Stimulated activated CD4-positive, alpha-beta T cell treated with anti-CD3 and anti-CD28 coated beads, Interleukin-12 subunit alpha, Interleukin-12 subunit beta, amount 100 ng/mL, for 4 hours (primary cell): ENCODE measurements at places on chromosomes 4 and X.

GRCh38 chr4:124486423-124486822, 226.1 kb downstream of the ANKRD50 start:
- no peak for DNase-seq

DNA sequence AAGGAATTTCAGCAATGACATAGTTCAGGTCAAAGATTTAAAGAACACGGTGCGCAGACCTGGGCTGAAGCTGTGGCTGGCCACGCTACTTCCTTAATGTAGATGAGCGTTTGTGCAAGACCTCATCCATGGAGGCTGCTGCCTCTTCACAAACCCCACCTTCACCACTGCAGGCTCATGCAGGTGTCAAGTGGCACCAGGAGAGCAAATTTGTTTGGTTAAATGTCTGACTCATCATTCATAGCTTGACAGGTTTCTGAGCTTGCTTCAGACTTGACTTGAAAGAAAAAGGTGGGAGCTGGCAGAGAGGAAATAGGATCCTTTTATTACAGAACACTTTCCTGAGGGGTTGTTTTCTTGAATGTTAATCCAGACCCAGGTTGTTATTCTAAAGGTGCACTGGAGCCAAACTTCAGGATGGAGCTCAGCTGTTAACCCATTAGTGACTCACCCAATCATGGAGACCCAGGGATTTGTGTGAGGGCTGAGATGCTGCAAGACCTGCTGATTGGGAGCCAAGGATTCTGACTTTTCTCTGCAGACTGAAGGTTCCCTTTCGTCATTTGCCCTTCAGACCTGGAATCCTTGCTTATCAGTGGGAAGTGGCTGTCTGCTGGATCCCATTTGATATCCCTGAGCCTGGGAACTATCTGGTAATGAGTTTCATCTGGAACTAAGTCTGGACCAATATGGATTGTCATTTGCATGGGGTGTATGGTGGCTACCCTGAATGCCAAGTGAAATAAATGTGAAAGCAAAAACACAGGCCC, 315.3 kb downstream of the PTTG2 start:
- no peak for DNase-seq

DNA sequence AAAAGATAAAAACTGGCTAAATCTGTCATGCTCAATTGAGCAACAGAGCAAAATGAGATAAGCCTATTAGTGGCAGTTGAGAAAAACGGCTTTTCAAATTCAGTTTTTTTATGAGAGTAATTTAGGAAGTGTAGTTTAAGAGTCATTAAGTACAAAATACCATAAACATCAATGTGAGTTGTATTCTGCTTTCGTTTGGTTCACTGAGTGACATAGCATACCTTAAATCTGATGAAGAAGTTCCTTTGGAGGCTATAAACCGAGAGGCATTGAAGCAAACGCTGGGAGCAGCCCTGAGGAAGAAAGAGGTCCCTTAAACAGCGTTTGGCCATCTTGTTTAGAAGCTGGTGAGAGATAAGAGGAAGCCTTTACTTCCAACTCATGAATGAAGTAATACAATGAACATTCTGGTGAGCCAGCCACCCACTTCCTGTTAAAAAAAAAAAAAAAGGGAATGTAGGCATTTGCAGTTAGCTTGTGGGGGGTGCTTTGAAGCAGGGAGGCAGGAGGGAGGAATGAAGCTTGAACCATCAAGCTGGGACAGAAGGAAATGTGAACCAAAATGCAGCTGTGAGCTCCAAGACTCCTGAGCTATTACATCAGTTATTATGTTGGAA, 132.3 kb downstream of the ZNF330 start:
- DNase-seq = no peak

- DNase-seq = no peak
Observed at GRCh38 chr4:74618166-74618565, 173.2 kb downstream of the AREG start.

DNA sequence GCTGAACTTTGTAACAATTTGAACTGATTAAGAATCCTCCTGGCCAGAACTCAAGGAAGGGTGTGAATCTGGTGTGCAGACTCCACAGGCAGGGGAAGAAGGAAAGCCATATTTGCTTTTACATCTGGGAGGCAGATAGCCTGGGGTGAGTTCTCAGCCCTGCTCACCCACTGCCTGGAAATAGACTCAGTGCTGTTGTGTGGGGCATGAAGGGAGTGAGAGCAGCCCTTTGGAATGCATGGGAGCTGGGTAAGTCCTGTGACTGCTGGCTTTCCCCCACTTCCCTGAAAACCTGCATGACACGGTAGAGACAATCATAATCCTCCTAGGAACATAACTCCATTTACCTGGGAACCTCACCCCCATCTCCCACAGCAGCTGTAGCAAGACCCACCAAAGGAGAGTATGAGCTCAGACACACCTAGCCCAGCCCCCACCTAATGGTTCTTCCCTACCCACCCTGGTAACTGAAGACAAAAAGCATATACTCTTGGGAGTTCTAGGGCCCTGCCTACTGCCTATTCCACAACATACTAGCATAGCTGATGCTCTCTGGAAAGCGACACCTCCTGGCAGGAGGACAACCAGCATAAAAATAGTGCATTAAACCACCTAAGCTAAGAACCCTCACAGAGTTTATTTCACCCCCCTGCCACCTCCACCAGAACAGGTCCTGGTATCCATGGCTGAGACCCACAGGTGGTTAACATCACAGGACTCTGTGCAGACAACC, 59.3 kb upstream of the UBQLN2 start:
- no peak for DNase-seq

DNA sequence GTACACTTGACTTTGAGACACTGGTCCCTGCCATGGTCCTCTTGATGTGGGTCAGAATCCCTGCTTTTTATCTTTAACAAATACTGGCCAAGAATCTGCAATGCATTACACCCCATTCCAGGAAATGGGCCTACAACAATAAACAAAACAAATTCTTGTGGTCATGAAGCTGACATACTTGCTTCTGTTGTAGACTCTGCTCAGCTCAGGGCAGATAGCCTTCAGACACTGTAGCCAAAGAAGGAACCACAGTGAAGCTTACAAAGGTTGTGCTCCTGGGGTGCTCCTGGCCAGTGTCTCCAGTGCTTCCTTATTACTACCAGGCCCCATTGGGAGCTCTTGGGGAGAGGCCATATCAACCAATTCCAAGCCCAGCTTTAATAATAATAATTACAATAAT, 21.8 kb downstream of the KIAA1210 start:
- no peak for DNase-seq

DNA sequence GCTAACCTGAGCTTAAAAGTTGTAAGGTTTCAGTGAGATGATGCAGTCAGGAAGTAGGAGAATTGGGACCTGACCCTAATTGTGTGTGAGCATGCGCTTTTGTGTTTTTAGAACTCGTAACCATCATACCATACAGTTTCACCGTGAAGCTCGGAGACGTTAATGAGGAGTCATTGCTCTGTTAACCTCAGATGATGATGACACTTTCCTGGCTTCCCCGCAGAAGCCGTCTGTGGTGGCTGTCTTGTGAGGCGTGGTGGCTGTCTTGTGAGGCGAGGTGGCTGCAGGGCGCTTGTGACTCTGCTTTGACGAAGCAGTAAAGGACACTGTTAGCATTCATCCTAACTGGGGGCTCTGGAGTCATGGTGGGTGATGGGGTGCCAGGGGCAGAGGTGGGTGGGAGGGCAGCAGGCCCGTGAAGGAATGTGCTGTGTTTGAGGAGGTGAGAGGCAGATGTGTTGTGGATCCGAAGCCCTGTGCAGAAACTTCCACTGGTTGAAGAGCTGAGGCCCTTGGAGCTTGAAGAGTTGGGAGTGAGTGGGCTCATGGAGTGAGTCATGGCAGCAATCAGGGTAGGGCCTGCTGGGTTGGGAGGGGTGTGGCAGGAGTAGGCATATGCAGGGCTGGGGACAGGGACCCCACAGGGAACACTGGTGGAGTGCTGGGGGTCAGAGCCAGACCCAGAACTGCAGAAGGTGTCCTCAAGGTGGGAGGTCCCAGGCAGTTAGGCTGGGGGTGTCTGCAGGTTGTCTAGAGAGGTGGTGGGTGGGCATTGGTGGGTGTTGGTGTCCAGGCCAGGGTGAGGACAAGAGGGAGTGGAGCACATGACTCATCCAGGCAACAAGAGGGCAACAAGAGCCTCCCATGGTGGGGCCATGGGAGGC, 57.4 kb downstream of the NSD2 start:
- DNase-seq = no peak

DNA sequence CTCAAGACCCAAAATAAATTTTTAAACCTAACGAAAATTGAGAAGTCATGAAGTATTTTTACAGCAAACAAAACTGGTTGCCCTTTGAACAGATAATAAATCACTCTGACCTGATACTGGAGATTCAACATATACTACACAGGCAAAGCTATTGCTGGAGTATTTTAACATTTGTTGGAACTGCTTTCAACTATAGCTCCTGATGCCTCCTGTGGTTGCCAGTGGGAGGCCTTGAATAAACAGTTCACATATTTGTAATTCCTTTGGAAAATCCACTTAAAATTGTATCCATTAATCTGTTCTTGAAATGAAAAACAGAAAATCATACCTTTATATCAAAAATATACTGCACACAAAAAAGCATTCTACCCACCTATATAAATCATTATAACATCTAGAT, 605.1 kb downstream of the KCTD8 start:
- DNase-seq = no peak

GRCh38 chrX:140765043-140765784, 55.7 kb downstream of the LINC00632 start:
- no peak for DNase-seq

DNA sequence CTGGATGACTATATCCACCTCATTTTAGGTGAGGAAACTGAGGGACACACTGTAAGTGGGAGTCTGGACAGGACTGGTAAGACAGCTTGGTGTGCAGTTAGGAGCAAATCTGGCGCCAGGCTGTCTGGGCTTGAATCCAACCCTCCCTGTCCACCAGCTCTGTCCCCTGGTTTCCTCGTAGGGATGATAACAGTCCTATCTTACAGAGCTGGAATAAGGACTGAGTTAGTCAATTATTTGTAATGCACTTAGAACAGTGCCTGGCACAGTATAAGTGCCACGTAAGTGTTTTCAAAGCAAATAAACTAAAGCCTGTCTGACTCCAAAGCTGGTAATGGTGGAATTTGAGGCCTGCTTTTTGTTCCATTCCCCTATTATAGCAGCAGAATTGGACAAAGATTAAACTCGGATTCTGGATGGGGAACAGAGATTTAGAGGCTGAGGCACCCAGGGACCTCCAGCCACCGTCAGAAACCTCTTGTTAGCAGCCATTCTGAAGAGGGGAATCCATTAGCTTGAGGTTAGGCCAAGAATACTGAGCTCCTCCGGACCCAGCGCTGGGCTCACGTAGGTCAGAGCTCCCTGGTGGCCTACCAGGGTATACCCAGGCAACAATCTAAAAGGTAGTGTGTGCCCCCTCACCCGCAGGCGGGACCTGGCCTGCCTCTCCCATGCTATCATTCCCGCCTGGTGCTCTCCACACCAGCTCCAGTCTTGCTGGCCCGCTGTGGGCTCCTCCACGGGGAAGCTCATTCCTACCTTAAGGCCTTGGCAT, 102.1 kb downstream of the UCHL1 start:
- DNase-seq = no peak

DNA sequence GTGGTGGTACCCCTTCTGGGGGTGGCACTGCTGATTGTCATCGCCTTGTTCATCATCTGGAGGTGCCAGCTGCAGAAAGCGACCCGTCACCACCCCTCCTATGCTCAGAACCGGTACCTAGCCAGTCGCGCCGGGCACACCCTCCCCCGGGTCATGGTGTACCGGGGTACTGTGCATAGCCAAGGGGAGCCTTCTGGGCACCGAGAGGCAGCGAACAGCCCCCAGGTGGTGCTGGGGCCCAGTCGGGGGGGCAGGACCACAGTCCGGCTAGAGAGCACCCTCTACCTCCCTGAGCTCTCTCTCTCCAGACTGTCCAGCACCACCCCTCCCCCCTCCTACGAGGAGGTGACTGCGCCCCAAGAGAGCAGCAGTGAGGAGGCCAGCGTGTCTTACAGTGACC, 5.3 kb downstream of the PRRG3 start:
- DNase-seq = no peak

DNA sequence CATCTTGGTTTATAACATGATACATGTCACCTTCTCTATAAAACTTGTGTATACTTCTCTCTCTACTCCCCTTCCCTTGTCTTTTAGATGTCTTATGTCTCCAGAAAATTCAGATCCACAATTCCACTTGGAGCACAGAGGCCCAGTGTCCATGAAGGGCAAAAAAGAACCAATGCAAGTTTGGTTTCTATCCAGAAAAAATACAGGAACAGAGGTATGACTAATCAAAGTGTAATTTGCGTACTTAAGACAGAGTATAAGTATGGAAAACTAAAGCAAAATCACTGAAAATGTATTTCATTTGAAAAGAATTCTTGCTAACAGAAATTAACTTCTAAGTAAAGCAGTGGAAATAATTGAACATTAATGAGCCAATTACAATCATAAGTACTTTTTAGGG, 46.2 kb downstream of the GUCY1B1 start:
- no peak for DNase-seq

DNA sequence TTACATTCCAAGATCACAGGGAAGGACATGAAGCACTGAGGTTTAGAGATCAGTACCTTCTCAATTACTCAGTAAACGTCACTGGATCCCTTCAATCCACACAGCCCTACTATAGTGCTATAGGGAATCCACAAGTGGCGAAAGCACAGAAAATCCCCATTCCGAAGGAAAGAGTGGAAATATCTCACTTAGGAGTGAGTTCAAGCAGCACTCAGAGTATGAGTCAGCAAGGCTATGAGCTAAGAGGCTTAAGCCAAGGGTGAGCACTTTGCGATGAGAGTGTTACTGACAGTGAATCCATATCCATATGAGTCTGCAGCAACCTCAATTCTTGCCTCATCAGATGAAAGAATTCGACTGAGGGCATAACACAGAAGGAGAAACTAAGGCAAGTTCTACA, 165.1 kb downstream of the VSIG4 start:
- DNase-seq = no peak

- no peak for DNase-seq
Observed at GRCh38 chrX:144801786-144802185, 445.5 kb upstream of the SPANXN1 start.

DNA sequence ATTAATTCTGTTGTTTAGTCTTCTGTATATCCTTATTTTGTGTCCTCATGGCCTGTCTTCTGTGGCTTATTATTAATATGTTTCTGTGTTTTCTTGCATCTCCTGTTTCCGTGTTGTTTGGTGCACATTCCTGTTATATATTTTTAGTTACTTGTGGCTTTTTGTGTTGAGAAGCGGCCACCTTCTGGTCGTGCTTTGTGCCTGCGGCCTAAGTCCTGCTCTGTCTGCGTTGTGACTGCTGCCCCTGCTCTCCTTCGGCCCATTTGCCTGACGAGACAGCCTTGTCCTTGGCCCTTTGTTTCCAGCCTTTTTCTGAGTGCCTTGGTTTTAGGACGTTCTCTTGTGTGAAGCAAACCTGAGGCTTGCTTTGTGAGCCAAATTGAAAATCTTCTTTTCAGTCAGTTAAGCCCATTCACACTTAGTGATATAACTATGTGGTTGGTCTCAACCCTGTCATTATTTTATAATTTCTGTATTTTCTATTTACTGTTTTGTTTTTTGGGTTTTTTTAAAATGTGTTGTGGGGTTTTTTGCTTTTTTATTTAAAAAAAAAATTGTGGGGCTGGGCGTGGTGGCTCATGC, 43.8 kb downstream of the TNIP2 start:
- no peak for DNase-seq

- DNase-seq = no peak
Observed at GRCh38 chr4:141524116-141524515, 112.3 kb upstream of the IL15 start.

GRCh38 chr4:139971111-139971510, 182.9 kb downstream of the MAML3 start:
- no peak for DNase-seq
